HTR-8/SVneo (cell line): ENCODE measurements at places on chromosomes 5 and 9.

- no peak for DNase-seq
Observed at GRCh38 chr5:57859626-57860025, 377.0 kb upstream of the ACTBL2 start.

GRCh38 chr5:172801179-172801671 is 30.2 kb upstream of the DUSP1 start:
- peak; percentile 50 for DNase-seq

GRCh38 chr9:89744730-89745129 is 139.9 kb downstream of the GADD45G start:
- DNase-seq = no peak

DNA sequence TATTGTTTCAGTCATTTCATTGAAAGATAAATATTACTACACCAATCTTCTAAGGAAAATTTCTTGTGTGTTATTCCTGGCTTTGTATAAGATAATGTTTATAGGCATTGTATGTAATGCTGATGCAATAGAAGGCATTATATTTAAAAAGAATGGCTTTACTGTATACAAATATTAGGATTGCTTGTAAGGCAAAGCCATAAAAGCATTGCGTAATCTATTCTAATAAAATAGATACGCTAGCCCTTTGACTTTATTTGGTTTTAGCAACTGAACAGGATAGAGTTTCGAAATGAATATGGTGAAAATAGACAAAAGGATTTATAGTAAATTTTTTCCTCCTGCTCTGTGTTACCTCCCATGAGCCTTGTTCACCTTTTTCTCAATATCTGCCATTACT is 5.5 kb upstream of the LYSMD3 start:
- DNase-seq = no peak

DNA sequence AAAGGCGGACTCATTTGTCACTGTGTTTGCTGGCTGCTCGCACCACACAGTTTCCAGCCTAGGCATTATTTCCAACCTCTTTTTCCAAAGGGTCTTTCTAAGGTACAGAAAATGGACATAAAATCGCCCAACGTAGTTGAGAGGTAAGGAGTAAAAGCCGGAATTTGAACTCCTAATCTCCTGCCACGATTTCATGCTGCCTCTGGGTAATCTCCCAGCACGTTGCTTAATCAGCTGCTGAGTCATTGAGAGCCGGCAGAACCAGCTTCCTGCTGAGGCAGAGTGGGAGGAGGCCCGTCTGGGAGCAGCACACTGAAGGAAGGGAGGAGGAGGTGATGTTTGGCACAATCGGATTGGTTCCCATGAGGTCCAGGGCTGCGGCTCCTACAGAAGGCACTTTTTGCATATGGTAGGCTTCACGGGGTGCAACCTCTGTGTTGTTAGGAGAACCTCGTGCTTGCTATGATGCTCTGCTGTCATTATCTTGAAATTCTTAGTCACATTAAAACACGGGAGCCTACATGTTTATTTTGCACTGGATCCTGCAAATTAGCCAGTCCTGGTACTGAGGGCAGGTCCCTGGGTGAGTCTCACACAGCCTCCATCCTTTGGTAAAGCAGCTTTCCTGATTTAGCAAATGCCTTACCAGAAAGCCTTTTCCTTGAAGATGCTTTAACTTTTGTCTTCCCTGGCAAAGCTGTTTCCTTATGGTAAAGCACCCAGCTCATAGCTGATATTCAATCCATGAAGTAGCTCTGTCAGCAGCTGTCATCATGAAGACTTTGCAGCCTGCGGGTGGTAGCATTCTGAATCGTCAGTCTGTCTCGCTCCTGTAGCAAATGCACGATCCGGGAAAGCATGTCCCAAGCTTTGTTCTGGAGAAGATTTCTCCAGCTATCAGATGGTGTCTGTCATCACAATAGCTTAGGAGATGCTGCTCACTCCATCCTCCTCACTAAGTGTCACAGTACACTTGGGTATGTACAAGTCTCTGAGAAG is 191.6 kb upstream of the MSX2 start:
- DNase-seq = peak; percentile 85

DNA sequence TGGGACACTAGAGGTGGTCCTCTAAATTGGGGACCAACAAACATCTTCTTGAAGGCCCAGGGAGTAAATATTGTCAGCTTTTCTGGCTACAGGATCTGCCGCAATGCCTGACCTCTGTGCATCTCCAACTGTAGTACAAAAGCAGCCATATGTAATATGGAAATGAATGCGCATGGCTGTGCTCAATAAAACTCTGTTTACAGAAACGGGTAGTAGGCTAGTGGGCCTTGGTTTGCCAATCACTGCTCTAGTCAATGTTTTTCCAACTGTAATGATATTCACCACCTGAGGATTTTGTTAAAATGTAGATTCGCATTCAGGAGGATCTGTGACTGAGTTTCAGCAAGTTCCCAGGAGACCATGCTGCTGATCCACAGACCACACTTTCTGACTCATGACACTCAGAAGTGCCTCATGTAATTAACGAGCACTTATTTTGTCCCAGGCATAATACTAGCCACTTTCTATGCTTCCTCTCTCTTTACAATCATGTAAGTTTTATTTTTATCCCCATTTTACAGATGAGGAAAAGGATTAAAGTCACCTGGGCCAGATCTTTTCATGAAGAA is 96.9 kb downstream of the MED27 start:
- DNase-seq = no peak

DNA sequence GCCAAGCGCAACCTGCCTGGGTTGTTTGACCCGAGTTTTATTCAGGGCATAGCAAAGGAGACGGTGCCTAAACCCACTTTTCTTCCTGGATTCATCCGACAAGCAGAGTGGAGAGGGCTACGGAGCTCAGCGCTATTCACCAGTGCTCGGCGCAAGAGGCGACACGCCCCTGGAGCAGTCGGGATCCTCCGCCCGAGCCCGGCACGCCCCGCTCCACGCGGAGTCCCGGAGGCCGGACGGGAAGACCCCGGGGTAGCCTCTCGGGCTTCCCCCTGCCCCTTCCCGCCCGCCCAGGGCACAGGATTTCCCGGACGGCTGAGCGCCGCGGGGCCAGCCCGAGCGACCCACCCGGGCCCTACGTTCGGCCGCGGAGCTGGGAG is 427 bp downstream of the SERINC5 start:
- DNase-seq = peak; percentile 49

GRCh38 chr9:74772121-74772520 is 115.6 kb downstream of the TRPM6 start:
- no peak for DNase-seq

GRCh38 chr9:3240656-3241268 is 285.0 kb downstream of the RFX3 start:
- DNase-seq = peak; percentile 46

DNA sequence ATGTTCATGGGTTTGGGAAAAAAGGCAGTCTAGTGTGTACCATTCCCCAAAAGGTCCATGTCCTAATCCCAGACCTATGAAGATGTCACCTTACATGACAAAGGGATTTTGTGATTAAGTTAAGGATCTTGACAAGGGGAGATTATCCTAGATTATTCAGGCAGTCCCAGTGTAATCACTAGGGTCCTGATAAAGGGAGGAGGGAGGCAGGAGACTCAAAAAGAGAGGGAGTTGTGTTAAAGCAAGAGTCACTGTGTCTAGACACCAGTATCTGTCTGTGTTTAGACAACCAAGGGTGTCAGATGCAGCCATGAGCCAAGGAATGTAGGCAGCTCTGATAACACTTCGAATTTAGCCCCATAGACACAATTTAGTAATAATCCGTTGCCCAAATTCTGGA is 49.5 kb downstream of the DPYSL3 start:
- no peak for DNase-seq

GRCh38 chr9:91933556-91934352 is 16.3 kb downstream of the ROR2 start:
- DNase-seq = no peak

DNA sequence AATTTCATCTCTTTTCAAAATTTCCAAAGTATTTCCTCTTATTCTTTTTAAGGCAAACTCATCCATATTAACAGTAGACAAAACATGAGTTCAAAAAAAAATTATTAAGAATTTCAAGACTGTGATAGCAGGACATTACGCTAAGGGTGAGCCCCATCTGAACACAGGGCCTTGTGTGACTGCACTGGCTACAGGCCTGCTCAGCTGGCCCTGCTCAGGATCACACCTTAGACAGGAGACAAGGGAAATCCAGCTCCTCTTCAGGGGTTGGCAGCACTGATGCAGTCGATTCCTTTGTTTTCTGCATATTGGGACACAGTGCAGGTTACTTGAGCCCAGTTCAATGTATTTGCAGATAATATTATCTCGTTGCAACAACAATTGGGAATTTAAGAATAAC is 444.7 kb downstream of the PLK2 start:
- no peak for DNase-seq

DNA sequence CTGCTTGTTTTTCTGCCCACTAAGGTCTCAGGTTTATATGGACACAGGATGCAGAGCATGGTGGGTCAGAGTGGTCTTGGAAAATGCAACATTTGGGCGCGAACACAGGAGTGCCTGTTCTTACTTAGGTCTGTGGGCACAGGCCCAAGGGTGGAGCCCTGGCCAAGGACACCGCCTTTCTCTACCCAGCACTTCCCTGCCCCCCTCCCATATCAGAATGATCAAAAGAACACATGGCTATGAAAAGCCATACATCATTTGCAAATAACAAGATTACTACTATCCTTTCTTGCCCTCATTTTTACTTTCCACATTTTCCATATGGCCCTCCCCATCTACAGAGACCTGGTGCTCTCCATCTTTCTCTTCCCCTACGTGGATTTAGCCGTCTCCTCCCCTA is 162.2 kb downstream of the ENC1 start:
- DNase-seq = no peak

- DNase-seq = no peak
Observed at GRCh38 chr5:137101544-137101943, 397.6 kb downstream of the SPOCK1 start.

- no peak for DNase-seq
Observed at GRCh38 chr5:159409801-159410200, 79.5 kb upstream of the IL12B start.

GRCh38 chr9:36845844-36846243 is 188.2 kb downstream of the PAX5 start:
- no peak for DNase-seq

DNA sequence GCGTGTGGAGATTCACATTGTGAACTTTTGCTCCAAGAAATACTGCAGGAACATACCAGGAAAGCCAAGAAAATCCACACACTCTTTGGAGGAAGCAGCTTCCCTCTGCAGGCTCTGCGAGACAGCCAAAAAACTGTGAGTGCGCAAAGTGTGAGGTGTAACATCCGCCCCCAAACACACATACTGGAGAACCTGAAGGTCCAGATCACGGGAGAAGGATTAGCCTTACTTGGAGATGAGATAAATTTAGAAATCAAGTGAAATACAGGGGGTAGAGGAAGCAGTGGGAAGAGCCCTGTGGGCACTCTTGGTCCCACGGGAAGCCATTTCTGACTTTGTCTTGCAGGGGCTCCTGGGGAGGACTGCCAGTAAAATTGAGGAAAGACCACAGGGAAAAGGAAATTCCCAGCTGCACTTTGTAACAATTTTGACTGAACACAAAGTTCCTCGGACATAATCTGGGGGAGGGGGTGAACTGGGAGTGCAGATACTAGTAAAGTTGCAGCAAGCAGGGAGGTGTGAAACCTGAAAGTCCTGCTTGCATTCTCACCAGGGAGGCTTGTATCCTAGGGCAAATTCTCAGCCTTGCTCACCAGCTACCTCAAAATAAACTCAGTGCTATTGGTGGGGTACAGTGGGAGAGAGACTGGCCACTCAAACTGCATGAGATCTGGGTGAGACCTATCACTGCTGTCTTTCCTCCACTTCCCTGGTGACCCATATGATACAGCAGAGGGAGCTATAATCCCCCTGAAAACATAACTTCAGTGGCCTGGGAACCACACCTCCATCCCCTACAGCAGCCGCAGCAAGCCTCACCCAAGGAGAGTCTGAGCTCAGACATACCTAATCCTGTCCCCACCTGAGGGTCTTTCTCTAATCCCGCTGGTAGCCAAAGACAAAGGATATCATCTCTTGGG is 109.1 kb downstream of the ALDH1A1 start:
- DNase-seq = no peak

- no peak for DNase-seq
Observed at GRCh38 chr9:127979333-127980059, 1.3 kb downstream of the EEIG1 start.

GRCh38 chr9:81320909-81321482 is 368.4 kb downstream of the TLE1 start:
- DNase-seq = no peak

DNA sequence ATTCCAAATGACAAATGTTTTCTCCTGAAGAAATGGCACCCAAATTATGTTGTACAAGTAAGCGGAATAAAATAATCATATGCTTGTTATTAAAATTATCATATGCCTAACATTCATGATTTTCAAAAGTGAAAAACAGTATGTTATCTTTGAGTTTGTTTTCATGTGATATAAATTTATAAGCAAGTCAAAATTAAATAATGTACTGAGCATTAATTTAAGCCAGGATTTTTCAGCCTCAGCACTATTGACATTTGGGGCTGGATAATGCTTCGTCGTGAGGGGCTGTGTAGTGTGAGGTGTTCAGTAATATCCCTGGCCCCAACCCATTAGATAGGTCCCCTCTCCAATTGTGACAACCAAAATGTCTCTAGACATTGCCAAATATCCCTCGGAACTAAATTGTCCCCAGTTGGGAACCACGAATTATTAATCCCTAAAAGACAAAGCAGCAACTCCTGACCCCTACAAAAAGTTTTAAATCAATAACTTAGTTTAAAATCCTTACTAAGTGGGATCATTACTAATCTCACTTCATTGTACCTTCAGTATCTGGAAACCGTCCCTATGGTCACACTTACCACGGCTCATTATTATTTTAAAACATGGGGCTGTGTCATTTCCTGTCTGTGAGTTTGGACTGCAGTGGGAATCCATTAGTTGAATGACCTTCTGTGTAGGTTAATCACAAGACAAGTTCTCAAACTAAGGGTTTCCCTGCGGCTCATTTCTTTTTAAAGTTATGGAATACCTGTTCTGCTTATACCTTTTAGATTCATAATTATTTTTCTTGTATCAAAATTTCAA is 1.3 kb upstream of the NNT start:
- peak; percentile 54 for DNase-seq

- DNase-seq = no peak
Observed at GRCh38 chr9:10371824-10372223, 241.0 kb downstream of the PTPRD start.

DNA sequence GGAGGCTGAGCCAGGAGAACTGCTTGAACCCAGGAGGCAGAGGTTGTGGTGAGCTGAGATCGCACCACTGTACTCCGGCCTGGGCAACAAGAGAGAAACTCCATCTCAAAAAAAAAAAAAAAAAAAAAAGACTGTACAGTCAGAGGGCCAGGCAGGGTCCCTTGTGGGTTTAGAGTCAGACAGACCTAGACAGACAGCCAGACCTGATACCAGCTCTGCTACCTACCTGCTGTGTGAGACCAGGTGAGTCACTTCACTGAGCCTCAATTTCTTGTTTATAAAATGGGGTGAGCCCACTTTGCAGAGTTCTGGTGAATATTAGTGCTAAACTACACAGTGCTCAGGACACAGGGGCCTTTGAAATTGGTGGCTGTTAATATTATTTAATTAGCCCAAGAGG is 19.7 kb downstream of the TRIM14 start:
- no peak for DNase-seq

- DNase-seq = peak; percentile 20
Observed at GRCh38 chr9:97985058-97985861, 2.1 kb downstream of the ANP32B start.
